Suprapubic skin (tissue), 4 donors: ENCODE measurements at places on chromosomes 2 and 18.

DNA sequence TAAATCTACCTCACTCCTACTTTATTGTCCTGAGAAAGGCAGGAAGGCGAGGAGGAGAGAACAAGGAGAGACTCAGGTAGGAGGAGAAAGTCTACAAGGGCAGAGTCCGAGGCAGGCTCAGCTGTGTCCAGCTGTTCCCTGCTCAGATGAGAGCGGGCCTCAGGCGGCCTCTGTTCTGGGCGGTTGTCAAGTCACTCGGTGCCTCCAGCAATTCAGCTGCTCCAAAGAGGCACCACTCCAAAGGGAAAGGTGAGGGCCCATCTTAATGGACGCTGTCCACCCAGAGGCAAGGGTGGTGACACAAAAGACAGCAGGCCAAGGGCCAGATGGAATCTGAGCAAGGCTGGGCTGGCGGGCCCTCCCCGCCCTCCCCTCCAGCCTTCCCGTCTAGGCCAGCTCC is 101.4 kb upstream of the EPAS1 start:
- no peak for DNase-seq

- no peak for DNase-seq
These were observed 19.4 kb upstream of the ZBTB7C start for GRCh38 chr18:48428475-48429177.

DNA sequence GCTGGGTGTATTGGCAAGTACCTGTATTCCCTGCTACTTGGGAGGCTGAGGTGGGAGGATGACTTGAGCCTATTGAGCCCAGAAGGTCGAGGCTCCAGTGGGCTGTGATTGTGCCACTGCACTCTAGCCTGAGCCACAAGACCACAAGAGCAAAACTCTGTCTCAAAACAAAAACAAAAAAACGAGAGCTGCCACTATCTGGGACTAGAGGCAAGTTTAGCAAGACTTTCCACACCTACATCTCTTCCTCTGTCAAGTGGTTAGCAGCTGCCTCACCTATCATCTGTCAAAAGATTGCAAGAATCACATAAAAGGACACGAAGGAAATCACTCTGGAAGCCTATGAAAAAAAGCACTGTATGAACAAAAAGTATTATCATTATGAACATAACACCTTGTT is 55.2 kb upstream of the RIOK3 start:
- no peak for DNase-seq

- DNase-seq = no peak
These were observed 20.4 kb downstream of the IFIH1 start for GRCh38 chr2:162297925-162298552.

DNA sequence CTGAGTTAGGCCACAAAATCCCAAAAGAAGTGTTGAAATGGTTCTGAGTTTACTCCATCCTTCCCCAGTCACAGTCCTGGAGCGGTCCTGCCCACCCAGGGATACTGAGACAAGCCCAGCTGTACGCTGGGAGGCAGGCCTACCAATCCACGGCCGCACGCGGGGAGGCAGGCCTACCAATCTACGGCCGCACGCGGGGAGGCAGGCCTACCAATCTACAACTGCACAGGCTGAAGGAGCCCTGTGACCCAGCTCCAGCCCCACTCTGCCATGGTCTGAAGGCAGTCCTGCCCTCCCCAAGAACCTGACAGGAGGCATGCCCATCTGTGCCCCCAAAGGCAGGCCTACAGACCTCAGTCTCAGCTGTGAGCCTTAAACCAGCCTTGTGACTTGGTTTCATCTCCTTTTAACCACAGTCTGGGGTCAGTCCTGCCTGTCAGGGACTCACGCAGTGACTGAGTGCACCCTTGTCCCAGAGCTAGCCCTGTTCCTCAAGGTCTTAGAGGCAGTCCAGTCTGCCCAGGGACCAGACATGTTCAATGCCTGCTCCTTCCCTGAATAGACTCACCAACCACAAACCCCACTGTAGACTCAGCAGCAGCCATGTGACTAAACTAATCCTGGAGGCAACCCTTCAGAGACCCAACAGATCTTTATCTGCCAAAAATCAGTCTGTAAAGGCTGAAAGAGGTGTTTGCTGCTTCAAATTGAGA is 36.8 kb downstream of the GPC1 start:
- peak; percentile 65 for DNase-seq

- no peak for DNase-seq
These were observed 41.5 kb upstream of the TANK start for GRCh38 chr2:161118722-161119121.

DNA sequence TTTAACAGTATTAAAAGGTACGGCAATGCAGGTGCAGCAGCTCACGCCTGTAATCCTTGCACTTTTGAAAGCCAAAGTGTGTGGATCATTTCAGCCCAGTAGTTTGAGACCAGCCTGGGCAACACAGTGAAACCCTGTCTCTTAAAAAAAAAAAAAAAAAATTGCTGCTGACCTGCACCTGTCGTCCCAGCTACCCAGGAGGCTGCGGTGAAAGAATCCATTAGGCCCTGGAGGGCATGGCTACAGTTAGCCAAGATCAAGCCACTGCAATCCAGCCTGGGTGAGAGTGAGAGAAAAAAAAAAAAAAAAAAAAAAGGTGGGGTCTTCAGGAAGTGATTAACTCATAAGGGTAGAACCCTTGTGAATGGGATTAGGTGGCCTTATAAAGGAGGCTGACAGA is 12.8 kb downstream of the CUL3 start:
- DNase-seq = no peak

DNA sequence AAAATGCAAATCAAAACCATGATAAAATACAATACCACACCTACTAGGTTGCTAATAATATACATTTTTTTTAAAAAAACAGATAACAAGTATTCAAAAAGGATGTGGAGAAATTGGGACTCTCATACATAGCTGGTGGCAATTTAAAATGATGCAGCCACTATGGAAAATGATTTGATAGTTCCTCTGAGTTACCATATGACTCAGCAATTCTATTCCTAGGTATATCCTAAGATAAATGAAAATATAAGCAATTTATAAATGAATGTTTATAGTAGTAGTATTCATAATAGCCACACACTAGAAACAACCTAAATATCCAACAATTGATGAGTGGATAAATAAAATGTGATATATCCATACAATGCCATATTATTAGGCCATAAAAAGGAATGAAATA is 210.2 kb downstream of the MREG start:
- DNase-seq = no peak

- no peak for DNase-seq
These were observed 235.3 kb downstream of the DYM start for GRCh38 chr18:49225160-49225559.

GRCh38 chr2:74293191-74293991 is 49.8 kb downstream of the SLC4A5 start:
- no peak for DNase-seq

GRCh38 chr18:46723856-46724415 is 32.9 kb downstream of the ST8SIA5 start:
- DNase-seq = peak; percentile 28

- DNase-seq = no peak
These were observed 193.8 kb upstream of the SP5 start for GRCh38 chr2:170521299-170521698.
